ENCODE measurements at places on chromosomes 3 and 15. TPM values are rescaled to one million over a fixed set of nuclear protein-coding genes. Genes with fewer than 3 reads are reported as not detected.

DNA sequence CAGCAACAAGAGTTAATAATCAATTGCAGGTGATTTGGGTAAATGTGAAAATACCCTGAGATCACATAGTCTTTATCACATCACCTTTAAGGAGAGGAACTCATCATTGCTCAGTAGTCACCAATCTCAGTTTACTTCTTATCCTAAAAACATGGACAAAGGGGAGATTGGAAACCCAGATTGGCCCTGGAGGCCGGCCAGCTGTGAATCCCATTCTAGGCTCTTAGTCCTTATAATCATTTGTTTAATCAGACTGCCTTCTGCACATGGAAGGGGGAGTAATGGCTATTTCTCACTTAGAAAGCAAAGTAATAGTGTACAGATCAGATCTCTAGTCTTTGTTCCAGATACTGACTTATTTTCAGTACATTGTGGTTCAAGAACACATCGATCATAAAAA, 37.2 kb upstream of the CPB1 start:
- DNase-seq: no peak

- no peak for DNase-seq
Measured at GRCh38 chr3:71160785-71161546, 422.6 kb downstream of the FOXP1 start.

APOD gene
- total RNA-seq: 221 TPM

DNA sequence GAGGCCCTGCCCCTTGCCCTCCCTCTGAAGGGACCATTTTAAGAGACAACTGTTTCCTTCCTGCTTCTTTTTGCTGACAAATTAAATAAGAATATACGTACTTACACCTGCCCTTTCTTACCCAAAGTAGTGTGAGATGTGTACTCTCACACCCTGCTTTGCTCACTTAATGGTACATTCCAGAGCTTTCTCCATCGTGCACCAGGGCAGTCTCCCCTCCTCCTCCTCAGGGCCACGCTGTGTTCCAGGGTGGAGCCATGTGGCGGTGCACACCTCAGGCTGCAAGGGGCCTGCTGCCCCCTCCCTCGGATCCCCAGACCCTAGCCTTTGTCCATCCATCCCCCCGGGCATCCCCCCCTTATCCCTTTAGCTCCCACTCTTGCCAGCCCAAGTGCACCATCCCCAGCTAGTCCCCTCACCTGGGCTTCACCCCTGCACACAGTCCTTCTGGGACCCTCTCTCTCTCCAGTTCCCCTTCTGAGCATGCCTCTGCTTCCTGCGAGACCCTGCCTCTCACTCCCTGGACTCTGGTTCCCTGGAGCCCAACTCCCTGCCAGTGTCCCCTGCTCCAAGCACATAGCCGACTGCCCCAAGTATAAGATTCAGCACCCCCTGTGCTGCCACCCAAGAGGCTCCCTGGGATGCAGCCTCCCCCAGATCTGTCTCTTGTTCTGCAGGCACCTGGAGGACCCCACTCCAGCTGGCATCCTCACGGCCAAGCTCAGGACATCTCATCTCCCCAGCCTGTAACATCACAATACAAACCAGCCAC, 89.5 kb upstream of the IQSEC1 start:
- peak; percentile 48 for DNase-seq

DNA sequence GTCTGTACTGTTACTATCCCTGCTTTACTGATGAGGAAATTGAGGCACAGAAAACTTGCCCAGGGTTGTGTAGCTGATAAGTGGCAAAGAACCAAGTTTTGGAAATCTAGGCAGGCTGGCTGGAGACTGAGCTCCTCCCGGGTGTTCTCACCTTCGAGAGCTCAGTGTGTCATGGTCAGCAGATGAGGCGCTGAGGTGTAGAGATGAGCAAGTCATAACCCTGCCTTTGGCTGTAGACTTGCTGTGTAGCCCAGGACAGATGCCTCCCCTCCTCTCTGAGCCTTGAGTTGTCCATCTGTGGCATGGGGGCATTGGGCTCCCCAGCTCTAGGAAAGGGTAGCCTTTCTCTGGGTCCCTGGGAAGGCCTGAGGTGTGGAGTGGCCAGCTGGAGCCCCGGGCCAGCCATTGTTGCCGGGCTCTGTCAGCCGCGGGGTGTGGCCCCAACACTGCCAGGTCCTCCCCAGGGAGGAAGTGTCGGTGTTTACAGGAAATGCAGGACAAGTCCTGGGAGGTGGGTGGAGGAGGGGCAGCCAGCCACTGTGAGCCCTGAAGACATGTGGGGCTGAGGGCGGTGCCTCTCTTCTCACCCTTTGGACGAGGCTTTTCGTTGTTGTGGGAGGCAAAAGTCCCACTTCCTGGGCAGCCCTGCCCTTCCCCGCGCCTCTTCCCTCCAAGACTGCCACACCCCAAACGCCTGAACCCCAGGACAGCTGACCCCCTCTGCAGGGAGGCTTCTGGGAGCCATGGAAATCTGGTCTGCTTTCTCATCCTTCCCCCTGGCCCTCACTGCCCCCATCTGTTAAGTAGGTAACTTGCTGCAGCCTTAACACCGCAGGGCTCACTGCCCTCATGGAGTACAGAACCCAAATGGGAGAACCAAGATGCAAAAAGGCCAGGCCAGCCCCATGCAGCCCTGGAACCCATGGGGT, 29.1 kb downstream of the FGD5 start:
- peak; percentile 84 for DNase-seq

GRCh38 chr15:101523560-101523940, 34.0 kb upstream of the PCSK6 start:
- no peak for DNase-seq

DNA sequence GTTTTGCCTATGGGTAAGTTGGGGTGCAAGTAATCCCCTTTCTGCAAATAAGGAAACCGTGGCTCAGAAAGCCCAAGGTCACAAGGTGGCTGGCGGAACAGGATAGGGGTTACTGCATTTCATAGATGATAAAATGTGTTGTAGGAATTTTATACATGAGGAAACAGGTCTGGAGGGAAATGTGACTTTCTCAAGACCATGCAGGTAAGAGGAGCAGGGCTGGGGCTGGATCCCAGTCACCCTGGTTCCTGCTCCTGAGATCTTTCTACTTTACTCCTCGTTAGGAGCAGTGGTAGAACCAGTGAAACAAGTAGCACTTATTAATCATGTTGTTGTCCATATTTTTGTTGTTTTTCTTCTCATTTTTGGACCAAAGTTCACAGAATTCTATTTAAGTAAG, 63.2 kb downstream of the SSUH2 start:
- DNase-seq: no peak

ISL2 gene
- not detected for total RNA-seq

DNA sequence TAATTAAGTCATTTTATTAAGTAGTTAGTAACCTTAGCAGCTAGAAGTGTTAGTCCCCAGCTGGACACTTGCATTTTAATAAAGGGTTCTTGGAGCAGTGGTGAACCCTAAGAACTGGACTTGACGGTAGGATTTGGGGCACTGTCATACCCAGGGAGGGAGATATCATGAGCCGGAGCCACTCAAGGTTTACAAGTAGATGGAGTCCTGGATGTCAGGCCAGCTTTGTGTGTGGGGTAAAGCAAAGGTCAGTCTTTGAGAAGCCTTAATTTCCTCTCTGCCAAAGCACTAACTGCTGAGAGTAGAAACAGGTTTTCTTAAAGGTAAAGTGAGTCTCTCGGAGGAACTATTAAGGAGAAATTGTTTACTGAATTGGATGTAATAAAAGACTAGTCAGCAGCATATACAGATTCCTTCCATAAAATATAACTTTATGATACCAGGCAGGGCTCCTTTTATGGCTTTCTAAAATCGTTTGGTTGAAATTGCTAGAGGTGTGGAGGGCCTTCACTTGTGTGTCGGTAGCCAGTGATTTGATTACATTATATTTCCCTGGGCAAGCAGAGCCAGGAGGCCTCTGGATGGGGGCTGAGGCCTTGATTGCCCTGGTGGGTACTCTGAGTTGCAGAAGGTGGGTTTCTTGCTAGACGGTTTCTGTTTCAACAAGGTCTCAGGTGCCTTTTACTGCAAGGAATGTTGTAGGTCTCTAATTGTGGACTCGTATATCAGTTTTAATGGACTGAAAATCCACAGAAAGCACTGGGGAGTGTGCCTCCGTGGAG, 23.1 kb downstream of the SQOR start:
- DNase-seq: no peak

PTH1R gene
- total RNA-seq: 17.9 TPM

MANF gene
- total RNA-seq: 72.6 TPM

SEMA6D gene
- 3.6 TPM for total RNA-seq

DNA sequence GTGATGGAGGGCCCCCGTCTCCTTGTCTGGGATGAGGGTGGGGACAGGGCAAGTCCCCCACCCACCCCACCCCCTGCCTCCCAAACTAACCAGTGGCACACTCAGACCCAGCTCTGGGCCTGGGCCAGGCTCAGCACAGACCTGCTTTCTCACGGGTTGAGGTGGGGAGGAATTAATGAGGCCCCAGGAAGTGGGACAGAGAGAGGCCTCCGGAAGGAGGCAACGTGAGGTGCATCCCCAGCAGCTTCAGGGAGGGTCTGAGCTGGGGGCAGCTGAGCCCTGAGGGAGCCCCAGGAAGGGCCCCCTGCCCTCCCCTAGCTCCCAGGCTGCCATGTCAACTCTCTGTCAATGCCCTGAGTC, 15.0 kb upstream of the GNAI2 start:
- no peak for DNase-seq

- DNase-seq: no peak
Measured at GRCh38 chr15:22880068-22880980, 41.9 kb downstream of the NIPA2 start.

ITIH1 gene
- total RNA-seq: 2.6 TPM

DNA sequence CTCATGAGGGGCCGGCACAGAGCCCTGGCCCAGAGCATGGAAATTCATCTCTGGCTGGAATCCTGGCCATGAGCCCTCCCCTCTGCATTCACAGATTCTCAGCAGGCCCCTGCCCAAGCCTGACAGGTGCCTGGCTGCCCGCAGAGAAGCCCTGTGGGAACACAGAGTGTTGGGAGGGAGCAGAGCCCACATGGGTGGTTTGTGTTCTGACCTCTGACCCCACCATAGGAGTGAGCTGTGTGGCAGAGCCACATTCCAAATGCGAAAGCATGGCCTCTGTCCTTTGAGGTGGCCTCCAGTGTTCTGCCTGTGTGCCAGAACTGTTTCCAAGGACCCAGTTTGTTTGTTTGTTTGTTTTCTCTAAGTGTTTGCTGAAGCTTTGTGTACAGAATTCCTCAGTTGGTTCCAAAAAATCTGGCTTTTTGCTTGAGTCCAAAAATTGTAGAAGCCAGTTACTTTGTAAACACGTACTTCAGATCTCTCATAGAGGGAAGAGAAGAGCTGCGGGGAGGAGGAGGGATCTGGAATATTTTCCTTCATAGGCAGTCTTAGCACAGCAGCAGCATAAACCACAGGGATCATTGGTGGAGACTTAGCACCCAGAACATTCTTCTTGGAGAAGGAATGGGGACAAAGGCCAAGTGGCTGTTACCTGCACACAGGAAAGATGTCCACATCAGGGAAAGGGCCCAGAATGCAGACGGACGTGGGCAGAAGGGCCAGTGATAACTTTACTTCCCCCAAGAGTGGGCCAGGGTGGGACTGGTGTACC, 36.0 kb downstream of the GRAMD2A start:
- no peak for DNase-seq

GRCh38 chr15:68877626-68878025, 52.7 kb upstream of the SPESP1 start:
- no peak for DNase-seq

DNA sequence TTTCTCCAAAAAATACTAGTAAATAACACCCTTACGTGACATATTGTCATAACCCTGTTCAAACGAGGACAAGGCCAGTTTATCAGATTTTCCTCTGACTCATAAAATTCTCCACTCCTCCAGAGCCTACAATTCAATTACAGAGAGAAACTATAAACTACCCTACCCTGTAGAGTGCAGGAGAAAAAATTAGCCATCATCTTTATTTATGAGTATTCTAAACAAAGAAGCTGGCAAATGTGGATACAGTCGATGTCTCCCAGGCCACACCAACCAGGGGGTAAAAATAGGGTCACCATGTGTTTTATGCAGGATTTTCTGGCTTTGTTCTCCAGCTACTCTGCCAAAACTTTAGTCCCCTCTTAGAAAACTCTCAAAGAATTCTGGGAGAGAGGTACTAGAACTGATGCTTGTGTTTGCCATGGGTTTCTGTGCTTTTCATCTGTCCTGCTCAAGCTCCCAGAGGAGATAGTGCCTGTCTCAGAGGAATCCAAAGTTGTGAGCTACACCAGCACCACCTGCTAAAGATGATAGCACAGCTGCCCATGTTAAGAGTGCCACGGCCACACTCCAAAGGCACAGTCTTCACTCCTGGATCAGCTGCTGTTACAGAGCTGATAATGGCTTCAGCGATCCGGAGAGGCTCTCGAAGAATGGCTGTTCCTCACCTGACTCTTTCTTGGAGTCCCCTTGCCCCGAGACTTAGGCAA, 150.2 kb downstream of the IMPG2 start:
- DNase-seq: no peak

ACKR4 gene
- total RNA-seq: 5.8 TPM

GRCh38 chr3:39347586-39347876, 18.0 kb downstream of the CCR8 start:
- DNase-seq: no peak

FGF7 gene
- 125 TPM for total RNA-seq

GRCh38 chr3:56862352-56863062, 60.8 kb upstream of the ARHGEF3 start:
- no peak for DNase-seq

DNA sequence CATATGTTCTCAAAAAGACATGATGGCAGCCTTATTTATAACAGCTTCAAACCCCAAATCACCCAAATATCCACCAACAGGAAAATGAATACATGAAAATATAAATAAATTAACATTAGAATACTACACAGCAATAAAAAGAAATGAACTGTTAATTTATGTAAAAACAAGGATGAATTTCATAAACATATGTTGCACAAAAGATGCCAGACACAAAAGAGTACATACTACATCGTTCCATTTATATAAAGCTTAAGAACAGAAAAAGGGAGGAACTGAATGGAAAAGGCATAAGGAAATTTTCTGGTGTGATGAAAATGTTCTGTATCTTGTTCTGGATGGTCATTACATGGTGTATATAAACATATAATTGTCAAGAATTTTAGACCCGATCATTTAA, 69.9 kb upstream of the TUSC7 start:
- DNase-seq: no peak

DNA sequence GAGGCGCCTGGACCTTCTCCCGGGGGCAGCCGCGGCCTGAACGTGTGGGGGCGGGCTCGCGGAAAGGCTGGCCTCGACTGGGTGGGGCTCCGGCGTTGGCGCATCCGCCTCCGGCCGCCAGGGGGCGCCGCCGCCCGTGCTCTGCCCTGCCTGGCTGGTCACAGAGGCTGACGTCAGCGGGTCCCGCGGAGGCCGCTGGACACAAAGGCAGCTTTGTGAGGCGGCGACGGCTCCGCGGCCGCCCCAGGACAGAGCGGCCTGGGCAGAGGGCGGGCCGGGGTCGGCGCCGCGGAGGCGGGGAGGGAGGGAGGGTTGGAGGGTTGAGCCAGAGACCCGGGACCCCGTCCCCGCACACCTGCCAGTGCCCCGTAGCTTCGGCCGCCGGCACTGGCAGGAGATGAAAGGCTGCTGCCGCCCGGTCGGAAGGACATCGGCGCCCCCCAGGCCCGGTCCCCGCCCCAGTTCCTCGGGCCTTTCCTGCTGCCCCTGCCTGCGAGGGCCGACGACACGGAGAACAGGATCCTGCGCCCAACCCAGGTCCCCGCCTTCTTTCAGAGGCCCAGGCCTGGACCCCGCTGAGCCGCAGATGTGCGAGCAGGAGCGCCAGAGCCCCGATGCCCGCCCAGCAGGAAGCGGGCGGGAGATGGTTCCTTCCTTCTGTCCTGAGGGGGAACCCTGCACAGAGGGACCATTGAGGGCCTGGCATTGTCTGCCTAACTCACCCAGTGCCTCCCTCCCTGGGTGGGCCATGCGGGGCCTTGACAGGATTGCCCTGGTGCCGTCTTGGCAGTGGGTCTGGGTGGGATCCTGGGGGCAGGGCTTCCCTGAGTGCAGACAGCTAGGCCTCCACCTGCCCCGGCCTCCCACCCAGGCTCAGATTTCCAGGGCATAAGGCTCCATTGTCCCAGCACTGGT, 8.7 kb upstream of the SEMA3B start:
- peak; percentile 98 for DNase-seq
